ENCODE measurements at places on chromosomes 16 and 17.

GRCh38 chr17:77510133-77510796, 369.5 kb downstream of the SEC14L1 start:
- no peak for DNase-seq

DNA sequence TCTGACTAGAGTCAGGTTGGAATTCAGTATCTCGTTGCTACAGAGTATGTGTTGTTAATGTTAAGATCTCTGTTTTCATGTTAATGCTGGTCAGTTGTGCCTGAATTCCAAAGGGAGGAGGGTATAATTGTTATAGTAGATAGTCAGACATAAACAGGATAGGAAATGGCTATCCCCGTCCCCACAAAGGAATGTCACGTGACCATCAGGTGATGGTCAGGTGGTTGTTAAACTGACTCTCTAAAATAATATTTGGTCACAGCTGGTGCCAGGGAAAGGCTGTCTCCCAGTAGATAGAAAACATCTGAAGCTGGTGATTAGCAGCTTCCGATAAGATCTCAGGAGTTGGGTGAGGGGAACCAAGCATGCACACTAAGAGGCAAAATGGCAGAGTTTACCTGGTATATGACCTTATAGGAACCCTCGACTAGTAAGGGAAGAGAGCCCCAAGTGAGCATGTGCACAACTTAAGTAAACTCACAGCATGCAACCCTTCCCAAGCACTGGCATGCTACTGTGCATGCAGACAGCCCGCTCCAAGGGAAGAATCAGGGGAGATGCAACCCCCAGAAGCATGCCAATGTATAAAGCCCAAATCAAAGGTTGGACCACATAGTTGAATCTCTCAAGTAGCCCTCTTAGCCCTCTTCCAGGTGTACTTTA, 27.4 kb upstream of the SLC6A2 start:
- DNase-seq = no peak

DNA sequence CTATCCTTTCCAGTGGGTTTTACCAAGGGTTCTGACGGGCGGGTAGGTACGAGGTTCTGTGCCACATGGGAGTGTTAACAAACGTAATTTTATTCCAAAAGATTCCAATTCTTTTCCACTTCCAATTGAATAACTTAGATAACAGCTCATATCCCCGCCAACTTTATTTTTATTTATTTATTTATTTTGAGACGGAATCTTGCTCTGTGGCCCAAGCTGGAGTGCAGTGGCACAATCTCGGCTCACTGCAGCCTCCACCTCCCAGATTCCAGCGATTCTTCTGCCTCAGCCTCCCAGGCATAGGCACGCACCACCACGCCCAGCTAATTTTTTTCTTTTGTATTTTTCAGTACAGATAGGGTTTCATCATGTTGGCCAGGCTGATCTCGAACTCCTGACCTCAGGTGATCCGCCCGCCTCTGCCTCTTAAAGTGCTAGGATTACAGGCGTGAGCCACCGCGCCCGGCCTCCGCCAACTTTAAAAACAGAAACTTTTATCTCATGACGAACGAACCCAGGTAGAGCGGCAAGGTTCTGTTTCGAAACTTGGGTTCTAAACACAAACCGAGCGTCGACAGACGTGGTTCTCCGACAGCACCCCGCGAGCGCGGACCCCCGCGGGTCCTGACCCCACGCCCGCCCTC, 613 bp downstream of the ECI1 start:
- no peak for DNase-seq

GRCh38 chr17:17933775-17934174, 38.4 kb downstream of the TOM1L2 start:
- no peak for DNase-seq

All from stimulated activated CD4-positive, alpha-beta T cell treated with anti-CD3 and anti-CD28 coated beads, Interleukin-2, amount 100 ng/mL, for 48 hours (primary cell).